Peyer's patch (tissue), 4 donors: ENCODE measurements at places on chromosomes 6 and 20. TPM values are rescaled to one million over a fixed set of nuclear protein-coding genes. Genes with fewer than 3 reads are reported as not detected.

GRCh38 chr20:61634376-61635145 lies 382.5 kb downstream of the CDH4 start:
- DNase-seq, result no peak

GRCh38 chr6:43713643-43714310 lies 26.2 kb upstream of the MRPS18A start:
- no peak for DNase-seq

GRCh38 chr6:168865-169455 lies 123.3 kb upstream of the DUSP22 start:
- no peak for DNase-seq

DNA sequence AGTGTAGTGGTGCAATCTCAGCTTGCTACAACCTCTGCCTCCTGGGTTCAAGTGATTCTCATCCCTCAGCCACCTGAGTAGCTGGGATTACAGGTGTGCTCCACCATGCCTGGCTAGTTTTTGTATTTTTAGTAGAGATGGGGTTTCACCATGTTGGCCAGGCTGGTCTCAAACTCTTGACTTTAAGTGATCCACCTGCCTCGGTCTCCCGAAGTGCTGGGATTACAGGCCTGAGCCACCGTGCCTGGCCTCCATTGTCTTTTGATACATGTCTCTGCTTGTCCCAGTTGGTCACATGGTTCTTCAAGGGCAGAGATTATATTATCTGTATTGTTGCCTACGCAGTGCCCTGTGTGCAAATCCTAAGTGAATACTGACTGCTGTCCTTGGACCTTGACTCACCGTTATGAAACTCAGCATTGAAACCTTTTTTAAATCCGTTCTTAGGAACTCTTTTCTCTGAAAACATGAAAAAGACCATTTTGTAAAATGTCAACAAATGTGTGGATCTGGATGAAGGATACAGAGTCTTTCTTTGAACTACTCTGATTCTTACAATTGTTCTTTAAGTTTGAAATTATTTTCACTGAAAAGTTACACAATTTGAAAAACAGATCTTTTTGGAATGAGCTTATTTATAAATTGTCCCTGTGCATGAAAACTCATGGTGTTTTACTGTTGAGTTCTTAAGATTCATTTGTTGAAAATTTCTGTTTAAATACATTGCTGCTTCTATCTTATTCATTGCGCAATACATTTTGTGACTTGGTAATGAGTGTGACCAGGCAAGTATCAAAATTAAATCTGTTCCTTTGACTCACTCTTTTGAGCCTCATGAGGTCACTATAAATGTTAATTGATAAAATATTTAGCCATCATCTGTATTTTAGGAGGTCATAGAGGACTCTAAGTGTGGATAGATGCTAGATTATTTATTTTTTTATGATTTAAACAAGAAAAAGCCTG lies 293.5 kb downstream of the UTRN start:
- no peak for DNase-seq

The CRYBG1 gene
- total RNA-seq, result 59.4 TPM

DNA sequence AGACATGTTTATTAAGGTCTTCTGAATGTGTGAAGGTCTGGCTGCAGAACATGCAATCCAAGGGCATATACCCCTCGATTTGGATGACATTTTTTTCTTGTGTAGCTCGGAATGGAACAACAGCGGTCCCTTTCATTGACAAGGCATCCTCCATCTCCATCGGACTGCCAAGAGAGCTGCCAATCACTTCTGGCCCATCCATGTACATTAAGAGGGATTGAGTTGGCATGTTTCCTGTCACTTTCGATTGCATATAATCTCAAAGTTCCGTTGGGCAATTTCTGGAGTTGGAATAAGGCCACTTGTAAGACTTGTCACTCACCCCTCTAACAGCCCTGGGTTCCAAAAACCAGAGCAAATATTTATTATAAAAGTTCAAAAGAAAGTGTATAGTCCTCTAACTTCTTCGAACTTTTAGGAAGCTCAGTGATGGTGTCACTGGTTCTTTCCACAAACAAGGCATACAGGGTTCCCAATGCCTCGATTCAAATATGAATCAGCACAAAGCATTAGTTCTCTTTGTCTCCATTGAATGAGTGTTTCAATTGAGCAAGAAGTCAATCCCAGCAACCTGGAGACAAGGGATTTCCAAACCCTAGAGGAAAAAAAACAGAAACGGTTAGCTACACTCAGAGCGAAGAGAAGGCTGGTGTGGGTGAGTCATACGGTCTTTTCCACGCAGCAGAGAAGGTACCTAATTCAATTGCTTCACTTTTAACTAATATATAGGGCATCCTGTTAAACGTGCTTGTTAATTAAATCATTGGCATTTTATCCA lies 10.9 kb downstream of the ZNF217 start:
- DNase-seq, result no peak

DNA sequence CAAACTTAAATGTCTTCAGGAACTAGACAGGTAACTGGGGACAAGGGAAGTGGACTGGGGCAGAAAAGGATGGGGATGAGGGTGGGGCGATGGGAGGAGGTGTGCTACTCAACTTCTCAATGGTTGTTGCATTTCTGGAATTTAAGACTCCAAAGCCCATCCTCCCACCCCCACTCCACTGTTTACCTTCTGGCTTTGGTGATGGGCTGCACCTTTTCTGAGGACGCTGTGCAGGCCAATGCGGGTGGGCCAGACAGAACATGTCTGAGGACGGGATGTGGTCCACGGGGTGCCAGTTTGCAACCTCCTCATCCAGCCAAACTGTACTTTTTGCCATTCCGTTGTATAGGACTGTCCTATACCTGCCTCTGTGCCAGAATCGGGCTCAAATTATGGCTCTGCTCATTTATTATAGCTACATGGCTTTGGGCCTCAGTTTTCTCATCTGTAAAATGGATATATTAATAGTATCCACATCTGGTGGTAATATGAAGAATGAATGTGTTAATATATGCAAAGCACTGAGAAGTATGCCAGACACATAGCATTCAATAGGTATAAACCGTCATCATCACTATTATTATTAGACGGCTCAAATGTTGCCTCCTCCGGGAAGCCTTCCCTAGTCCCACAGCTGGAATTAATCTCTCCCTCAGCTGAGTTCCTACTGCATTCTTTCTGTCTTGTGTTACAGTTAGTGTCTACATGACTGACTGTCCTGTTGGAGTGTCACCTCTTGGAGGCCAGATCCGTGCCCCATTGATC lies 31.0 kb upstream of the VEGFA start:
- no peak for DNase-seq
